ENCODE measurements at places on chromosomes 3 and 15. TPM values are rescaled to one million over a fixed set of nuclear protein-coding genes. Genes with fewer than 3 reads are reported as not detected.

GRCh38 chr3:43309372-43310305, 23.3 kb downstream of the SNRK start:
- DNase-seq: no peak

DNA sequence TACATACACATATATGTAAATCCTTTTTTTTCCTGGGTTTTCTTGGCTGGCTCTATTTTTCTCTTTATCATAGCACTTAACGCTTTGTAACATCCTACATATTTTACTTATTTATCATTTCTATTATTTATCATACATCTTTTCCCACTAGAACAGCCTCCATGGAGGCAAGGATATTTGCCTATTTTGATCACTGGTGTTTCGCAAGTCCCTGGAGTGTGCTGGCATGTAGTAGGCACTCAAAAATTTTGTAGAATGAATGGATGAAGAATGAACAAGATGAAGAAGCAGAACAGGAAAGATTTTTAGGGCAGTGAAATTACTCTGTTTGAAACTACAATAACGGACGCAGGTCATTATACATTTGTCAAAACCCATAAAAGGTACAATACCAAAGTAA, 83.0 kb upstream of the PTX3 start:
- DNase-seq: no peak

- DNase-seq: no peak
Observed at GRCh38 chr3:129441215-129441614, 1.2 kb downstream of the IFT122 start.

DNA sequence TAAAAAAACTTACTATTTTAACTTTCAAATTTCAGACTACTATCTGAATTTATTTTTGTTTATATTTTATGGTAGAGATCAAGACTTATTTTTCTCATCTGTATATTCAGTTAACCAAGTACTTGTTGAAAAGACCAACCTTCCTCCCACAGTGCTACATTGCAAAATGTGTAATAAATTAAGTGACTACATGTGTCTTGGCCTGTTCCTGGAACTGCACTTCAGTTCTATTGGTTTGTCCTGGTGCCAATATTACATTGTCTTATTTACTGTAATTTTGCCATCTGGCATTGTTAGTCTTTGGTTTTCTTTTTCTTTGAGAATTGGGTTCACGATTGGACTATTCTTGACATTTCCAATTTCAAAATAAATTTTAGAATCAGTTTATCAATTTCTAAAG, 138.4 kb upstream of the KCNMB2 start:
- no peak for DNase-seq

DNA sequence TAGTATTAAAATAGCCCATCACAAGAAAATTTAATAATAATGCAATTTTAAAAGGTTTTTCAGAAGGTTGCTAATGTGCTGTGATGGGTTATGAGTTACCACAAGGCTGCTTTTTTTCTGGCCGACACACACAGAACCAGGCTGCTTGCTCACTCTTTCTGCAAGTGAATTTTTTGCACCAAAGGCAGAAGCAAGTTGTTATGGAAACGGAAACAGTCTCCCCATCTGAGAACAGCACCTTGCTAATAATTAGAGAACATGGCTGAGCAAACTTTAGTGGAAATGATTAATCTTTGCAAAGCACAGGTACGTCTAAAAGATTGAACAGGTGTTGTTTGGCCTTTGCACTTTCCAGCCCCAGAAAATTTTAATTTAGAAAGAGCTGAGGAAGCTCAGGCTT, 51.0 kb downstream of the CACNA2D3 start:
- DNase-seq: no peak

DNA sequence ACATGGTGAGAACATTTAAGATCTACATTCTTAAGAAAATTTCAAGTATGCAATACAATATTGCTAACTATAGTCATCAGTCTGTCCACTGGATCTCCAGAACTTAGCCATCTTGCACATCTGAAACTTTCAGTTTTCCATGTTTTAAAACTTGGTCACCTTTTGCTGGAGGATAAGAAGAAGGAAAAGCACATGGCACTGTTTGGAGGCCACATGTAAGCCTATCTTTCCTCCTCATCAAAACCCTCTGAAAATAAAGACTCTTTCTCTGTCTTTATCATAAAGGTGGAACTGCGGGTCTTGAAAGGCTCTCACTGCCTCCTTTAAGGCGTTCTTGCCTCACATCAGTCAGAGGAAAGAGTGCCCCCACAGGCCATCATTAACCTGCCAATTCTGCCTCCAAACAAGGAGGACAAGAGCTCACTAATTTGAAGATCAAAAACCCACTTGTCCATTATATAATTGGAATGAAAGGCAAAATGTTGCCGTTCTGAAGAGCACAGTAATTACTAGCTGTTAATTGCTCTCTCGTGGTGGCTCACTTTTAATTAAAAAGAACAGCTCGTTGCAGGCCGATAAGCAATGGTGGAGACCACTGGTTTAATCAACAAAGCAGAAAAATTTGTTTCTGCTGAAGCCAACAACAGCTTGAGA, 157.8 kb downstream of the MECOM start:
- DNase-seq: no peak

Gene POC1A
- 1.2 TPM for total RNA-seq

Gene CRABP1
- not detected for total RNA-seq

Gene B3GALNT1
- total RNA-seq: 5.5 TPM

Gene SCAANT1
- total RNA-seq: not detected
